ENCODE measurements at places on chromosomes 7 and 10. TPM values are rescaled to one million over a fixed set of nuclear protein-coding genes. Genes with fewer than 3 reads are reported as not detected.

GIMAP7 gene
- total RNA-seq, result not detected

NDUFB2 gene
- 115 TPM for total RNA-seq

MMD2 gene
- total RNA-seq, result not detected

- DNase-seq, result no peak
Measured at GRCh38 chr7:94701555-94701973, 45.6 kb upstream of the SGCE start.

- no peak for DNase-seq
Measured at GRCh38 chr10:122126763-122127659, 138.0 kb downstream of the TACC2 start.

DNA sequence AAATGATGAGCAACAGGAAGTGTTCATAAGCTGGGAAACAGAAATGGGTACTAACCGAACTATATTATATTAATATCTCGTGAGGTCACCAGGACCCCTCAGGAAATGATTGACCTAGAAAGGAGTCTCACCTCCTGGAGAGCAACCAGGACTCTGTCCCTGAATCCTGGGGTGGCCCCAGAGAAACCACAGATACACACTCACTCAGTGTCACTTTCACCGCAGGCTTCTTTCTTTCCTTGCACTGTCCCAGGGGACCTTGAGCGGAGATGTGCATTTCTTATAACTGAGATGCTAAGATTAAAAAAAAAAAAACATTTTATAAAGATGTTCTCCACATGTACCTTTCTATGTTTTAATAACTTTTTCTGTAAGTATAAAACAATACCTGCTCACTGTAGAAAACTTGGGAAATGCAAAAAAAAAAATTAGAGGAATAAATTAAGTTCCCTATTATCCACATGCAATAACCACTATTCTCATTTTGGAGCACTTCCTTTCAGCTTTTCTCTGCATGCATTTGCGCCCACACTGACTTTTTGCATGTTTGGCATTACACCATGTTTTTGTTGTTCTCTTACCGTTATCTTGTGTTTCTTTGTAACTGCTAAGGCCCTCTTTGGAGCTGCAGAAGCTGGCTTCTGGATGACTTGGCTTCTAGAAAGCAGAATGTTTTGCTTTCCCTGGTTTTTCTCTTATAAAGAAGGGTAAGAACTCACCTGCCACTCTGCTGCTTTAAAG, 15.0 kb downstream of the NOD1 start:
- no peak for DNase-seq

GRCh38 chr10:112231602-112232400, 48.2 kb upstream of the GPAM start:
- no peak for DNase-seq

DNA sequence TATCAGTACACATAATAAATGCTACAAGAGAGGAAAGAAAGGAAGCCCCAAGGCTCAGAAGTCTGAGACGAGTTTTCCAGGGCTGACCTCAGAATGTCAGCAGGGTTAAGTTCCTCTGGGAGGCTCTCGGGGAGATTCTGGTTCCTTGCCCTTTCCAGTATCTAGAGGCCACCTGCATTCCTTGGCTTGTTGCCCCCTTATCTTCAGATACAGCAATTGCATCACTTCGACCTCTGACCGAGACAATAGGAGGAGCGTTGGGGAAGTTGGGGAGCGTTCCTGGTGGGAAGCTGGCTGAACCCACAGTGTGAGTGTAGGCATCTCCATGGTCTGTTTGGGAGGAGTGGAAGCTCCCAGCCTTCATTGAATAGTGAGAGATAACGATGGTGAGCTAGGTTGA, 72.0 kb upstream of the MTPN start:
- no peak for DNase-seq
